Activated effector memory CD4-positive, alpha-beta T cell treated with anti-CD3 and anti-CD28 coated beads, Interleukin-2, amount 50 U/mL, for 16 hours (primary cell): ENCODE measurements at places on chromosomes 5 and 9.

GRCh38 chr9:131024978-131025868 is 16.2 kb downstream of the LAMC3 start:
- no peak for DNase-seq

DNA sequence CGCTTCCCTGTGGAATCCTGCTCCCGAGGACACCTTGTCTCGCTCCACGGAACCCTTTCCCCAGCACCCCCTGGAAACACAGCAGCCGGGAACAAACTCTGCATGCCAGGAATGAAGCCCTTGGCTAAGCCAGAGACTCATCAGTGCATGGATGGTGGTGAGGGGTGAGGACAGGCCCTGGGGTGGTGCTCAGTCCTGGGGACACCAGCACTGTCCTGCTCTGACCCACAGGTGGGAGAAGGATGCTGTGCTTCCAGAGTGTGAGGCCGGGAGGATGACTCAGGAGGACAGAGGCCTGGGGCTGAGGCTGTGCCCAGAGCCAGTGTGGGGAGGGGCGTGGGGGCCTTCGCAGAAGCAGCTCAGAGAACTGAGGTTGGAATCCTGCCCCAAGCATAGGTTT is 11.2 kb upstream of the EGR1 start:
- no peak for DNase-seq

DNA sequence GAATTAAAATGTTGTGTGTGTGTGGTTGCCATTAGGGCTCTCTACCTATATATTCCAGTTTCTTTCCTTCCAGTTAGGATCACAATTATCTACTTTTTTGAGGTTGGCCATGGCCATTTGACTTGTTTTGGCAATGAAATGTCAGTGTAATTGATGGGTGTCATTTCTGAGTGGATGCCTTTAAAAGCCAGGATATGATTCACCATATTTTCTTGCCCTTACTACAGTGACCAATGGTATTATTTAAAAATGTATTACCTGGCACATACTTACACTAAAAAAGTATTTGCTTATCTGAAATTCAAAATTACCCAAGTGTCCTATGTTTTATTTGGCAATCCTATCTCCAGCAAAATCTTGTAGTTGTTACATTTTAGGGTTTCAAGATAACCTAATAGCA is 258.7 kb upstream of the ACTBL2 start:
- no peak for DNase-seq

DNA sequence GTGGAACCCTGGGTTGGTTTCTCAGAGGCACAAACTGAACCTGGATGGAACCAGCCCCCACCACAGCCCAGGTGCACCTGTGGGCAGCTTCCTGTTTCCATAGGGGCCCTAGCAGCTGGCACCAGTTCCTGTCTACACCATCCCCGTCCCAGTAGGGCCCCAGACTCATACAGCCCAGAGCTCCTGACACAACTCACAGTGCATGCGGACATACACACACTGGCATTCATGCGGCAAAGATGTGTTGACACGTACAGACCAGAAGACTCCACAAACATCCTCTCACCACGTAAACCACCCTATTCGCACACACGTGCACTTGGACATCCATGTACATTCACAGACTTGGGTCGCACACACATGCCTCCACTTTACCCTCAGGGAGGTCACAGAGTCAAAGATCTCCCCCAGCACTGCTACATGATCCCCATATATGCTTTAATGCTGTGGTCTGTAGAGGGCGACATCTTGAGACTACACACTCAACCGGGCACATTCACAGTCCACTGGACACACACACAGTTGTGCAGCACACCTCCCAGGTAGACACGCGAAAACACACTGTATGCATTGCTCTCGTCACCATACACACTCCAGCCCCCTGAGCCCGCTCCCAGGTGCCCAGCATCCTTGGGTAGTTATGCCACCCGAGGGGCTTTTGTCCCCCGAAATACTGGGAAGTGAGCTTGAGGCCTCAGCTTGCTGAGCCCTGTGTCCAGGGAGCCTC is 22.4 kb downstream of the CXXC5 start:
- no peak for DNase-seq

- peak; percentile 71 for DNase-seq
Measured at GRCh38 chr9:93083592-93084470, 12.2 kb upstream of the CARD19 start.

- no peak for DNase-seq
Measured at GRCh38 chr5:134969166-134969565, 1.5 kb downstream of the CATSPER3 start.

DNA sequence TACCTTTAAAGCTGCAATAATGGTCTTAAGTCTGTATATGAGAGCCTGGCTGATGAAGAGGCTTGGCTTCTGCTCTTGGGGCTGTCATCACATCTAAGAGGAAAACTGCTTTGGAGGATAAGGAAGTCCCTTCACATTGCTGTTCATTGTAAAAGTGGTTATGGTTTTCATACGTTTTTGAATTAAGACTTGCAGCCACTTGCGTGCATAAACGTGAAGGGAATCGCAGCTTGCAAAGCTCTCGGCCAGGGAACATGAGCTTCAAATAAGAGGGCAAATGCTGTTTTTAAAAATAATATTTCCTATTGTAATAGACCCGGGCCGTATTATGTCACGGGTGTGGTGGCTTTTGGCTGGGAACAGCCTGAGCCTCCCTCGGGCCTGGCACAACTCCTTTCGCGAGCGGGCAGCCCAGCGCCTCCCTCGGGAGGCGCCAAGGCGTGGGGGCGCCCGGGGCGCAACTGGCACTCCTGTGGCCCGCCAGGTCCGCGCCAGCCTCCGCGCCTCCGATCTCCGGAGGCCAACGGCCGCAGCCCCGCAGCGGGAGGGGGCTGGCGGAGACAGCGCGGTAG is 538 bp upstream of the ARHGEF28 start:
- no peak for DNase-seq

DNA sequence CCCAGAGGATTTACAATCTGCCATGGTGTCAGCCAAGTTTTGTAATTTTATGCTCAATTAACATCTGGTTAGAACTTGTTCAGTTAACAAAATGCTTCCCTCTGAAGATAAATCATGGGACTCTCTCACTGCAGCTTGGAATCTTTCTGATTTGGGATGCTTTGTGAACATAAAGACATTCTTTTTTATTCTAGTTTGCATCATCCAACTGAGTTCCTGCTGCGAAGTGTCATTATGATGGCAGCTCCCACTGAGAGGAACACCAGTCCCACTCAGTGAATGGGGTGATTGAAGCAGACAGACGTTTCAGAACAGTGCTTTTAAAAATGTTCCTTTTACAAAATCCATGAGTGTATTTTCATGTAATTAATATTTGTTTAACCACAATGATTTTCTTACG is 863.8 kb downstream of the TLE4 start:
- DNase-seq, result no peak

GRCh38 chr5:144525000-144525399 is 354.3 kb downstream of the KCTD16 start:
- DNase-seq, result no peak

- DNase-seq, result no peak
Measured at GRCh38 chr9:20290257-20290656, 332.0 kb downstream of the MLLT3 start.

DNA sequence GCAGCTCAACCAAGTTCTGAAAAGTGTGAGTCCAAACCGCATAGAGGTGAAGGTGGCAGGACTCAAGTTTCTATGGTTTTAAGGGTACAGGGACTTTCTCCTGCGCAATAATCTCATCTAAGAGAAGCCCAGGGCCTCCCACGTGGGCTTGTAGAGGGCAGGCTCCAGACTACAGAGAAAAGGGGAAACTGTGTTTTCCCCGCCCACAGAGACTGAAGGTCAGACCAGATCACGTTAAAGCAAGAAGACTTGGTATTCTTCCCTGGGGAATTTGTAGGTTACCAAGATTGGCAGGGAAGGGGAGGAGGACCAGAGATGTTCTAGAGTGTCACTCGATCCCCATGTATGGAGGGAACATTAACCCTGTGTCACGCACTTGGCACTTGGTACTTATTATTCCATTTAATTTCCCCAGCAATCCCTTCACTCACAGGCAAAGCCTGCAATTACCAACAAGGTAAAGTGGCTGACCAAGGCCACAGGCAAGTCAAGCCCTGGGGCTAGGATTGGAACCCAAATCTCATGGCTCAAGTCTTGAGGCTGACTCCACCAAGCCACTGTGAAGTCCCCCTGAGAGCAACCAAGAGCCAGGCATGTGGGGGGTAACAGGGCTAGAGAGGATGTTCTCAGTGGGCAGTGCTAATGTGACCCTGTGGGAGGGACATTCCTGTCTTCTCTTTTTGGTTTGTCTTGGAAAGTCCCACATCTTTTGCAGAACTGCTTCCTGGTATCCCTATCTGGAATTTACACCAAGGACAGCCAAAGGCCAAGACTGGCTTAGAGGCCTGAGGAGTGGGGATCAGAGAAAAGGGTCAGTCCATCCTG is 18.3 kb upstream of the NEK6 start:
- DNase-seq, result no peak

- DNase-seq, result no peak
Measured at GRCh38 chr9:136847088-136847825, 2.0 kb upstream of the PHPT1 start.

- DNase-seq, result no peak
Measured at GRCh38 chr5:103690676-103691075, 128.1 kb upstream of the NUDT12 start.

DNA sequence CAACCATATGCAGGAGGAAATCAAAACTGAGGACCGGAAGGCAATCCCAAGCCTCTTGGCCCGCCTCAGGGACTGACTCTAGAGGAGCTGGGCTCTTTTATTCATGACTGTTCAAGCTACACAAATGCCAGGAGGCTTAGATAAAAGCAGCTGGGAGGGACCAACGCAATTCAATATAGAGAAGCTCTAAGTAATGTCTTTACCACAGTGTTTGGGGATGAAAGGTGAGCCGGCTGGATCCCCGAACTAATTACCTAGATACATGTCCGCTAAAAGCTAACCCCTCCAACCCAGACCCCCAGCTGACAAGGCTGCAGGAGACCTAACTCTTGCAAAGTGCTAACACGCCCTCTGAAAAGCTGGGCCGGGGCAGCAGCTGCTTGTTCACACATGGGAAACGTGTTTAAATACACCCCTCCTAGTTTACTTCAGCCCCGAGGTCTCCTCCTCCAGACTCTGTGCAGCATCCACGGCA is 67.5 kb downstream of the TLE1 start:
- DNase-seq, result no peak

DNA sequence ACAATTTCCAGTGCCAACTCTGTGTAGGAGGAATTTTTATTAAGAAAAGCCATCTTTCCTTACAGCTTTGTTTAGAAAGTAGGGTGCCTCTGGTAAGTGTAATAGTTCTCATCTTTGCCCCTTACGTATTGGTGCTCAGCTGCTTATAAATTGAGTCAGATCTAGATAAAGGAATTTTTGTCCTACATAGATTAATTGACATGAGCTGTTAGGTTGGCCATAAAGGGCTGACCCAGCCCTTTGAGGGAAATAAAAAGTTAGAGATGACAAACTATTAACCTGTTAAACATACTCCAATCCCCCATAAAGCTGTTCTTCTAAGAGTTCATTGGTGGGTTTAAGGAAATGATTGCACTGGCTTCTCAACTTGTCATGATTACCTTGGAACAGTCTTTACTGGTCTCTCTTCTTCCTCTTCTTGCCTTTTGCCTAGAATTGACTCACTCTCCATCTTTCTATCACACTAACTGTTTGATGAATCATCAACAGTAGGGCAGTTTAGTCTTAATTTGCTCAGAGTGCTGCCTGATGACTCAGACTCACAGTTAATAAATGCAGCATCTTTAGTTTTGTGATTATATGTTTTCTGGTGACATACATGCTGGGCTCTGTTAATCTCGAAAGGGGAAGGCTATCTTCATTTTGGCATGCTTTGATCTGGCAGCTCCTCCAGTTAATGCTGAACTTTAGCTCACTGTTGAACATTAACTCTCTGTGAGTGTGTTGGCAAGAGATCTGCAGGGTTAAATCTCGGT is 51.7 kb downstream of the ARHGAP26 start:
- DNase-seq, result no peak

GRCh38 chr5:142404046-142404477 is 79.2 kb upstream of the SPRY4 start:
- no peak for DNase-seq

- no peak for DNase-seq
Measured at GRCh38 chr9:129416821-129417539, 203.9 kb downstream of the C9orf50 start.

DNA sequence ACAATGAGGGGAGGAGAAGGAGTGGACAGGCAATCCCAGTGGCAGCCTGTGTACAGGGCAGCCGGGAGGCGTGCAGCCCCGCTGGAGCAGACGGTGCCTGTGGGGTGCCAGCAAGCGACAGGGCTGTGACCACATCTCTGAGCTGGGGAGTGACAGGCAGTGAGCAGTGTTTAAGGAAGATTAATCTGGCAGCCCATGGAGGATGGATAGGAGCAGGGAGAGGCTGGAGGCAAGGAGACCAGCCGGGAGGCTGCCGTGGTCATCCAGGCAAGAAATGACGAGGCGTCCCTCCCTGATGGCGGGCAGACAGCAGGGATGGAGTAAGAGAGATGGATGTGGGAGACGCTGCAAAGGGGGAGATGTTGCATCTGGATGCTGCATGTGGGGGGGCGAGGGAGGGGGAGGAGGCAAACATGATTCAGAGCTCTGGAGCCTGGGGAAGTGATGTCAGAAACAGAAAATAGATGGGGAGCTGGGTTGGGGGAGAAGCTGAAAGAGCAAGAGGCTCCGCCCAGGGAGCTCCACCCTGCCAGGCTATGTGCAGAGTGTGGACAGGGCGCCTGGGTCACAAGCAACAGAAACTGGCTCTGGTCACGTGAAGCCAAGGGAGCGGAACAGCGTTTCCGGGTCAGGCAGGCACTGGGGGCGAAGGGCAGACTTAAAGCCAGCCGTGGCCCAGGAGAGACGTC is 12.6 kb downstream of the UNC5A start:
- no peak for DNase-seq

DNA sequence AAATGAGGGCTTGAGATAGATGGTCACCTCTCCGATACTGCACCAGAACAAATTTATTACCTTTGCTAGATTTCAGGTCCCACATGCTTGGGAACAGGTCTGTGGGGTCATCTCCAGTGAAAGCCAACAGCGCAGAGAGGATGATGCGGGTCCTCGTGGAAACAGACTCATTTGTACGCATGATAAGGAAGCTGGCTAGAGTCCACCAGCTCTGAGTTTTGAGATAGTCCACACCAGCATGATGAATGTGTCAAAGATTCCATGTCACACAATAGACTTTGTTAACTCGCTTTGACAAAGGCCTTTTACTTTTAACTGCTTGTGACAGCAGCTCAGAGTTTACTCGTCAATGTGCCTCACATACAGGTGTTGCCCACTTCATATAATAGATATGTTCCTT is 105.4 kb upstream of the TBCA start:
- no peak for DNase-seq

DNA sequence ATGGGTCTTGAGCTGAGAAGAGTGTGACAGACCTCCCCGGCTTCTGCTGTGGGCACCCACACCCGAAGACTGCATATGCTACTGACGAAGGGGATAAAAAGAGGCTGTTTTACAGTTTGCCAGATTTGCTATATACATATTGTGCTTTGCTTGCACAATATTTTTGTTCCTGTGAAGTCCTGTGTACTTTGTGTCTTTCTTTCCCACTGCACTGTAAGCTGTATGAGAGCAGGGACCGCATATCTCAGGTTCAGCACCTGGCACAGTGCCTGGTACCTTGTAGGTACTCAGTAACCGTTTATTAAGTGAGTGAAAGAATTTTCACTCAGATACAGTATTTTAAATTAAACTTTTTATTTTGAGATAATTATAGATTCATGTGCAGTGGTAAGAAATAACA is 8.2 kb upstream of the GARNL3 start:
- DNase-seq, result no peak

GRCh38 chr5:154644745-154645411 is 110.3 kb upstream of the LARP1 start:
- DNase-seq, result no peak
